ENCODE measurements at places on chromosomes 4 and X.

DNA sequence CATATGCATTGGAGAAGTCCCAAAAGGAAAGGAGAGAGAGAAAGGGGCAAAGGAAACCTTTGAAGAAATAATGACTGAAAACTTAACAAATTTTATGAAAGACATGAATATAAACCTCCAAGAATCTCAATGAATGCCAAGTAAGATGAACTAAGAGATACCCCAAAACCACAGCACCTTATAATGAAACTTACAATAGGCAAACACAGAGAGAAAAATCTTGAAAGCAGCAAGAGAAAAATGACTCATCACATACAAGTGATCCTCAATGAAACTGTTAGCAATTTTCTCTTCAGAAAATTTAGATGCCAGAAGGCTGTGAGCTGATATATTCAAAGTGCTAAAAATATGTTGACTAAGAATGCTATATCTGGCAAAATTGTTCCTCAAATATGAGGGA is 10.1 kb downstream of the SMIM10L2A start:
- DNase-seq: no peak

DNA sequence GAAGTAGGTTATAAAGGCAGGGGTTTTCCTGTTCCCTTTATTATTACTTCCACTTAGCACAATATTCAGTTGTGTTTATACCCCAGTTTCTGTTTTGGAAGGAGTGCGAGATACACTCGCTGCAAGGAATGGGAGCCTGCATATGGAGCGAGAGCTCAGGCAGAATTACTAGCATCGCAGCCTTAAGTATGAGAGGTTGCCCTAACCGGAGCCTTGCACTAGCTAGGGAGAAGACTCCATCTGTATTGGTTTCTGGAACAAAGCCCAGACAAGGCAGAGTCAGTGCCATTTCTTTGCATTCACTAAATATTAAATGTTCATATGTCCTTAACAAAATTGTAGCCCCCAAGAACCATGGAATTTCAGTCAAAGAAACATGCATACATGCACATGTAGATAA is 6.2 kb upstream of the DCTD start:
- DNase-seq: no peak

DNA sequence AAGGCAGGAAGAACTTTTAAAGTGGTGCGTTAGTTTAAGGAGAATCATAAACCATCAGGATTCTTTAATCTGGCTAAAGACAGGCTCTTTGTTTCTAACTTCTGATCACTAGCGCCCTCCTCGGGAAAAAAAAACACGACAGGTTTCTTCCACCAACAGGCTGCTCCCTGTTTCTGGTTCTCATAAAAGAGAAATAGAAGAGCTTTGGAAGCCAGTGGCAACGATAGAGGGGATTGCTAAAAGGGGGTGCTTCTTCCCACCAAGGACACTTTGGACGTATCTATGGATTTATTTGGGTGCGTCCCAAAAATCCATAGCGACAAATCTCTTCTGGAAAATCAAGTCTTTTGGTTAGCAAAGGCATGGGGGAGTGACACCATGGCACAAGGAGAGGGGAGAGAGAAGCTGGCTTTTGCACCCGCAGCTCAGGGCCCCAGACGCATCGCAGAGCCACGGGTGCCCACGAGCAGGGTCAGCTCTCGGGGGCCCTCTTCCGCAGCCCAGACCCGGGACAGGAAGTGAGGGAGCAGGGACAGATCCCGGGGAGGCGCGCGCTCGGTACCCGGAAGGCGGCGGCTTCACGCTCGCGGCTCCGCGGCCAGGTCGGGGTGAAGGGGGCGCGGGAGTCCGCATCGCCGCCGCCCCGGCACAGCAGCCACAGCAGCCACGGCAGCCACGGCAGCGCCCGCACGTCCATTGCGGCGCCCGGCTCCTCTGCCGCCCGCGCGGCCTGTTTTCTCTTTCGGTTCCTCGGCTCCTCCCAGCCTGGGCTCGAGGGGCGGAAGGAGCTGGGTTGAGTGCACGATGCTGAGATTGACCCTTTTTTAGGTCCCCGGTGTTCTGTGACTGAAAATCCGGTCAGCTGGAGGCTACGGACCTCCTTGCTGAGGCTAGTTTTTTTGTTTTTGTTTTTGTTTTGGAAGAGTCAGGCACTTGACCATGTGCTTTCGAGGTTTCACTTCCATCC is at the start of gene CTSO:
Gene CTSO, minus strand, starts transcription at position 716 of the 967 bp plus-strand sequence. Its CDS starts 19 bp downstream, at position 697.
- peak; percentile 87 for DNase-seq

GRCh38 chrX:132594129-132594528 is 105.3 kb upstream of the MBNL3 start:
- DNase-seq: no peak

- no peak for DNase-seq
Observed at GRCh38 chr4:121800638-121800960, 524 bp upstream of the EXOSC9 start.

All from aorta (tissue), 5 donors.